ENCODE measurements at places on chromosomes 1 and 21.
A peak's percentile ranks its signal among the peaks of the same experiment; 100 is the strongest.

DNA sequence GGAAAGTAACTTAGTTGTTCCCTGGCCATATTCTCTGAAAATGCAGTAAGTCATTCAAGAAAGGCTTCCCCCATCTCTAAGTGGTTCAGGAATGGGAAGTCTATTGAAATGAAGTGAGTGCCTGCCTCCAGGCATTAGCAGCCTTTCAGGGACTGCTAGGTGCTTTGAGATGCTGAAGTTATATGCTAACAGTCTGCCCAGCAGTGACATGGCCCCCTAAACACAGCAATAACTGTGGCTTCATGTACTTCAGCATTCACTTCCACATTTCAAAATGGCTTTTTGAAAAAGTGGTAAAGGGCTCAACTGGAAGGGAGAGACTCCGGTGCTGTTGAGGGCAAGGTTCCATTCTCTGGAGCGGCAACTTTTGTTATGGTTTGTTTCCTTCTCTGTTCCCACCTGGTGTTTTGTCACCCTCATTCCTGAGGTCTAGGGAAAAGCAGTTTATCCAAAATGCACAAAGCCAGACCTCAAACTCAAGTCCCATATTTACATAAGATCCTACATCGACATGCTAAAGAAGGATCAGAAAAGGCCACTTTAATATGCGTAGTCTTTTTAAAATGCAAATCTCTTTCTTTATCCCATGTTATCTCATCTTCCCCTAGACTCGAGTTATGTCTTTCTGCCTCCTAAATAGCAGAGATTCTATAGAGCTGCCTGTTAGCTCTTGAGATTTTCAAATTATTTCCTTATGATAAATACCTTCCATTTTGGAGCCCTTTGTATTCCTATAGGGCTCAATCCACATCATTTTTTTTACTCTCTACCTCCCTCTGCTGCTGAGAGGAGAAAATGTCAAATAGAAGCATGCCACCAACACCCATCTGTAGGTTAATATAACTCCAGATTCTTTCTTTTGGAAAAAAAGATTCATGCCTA lies 34.2 kb upstream of the LRRC8C start:
- no peak for DNase-seq

GRCh38 chr1:157437296-157437695 lies 115.0 kb downstream of the FCRL5 start:
- DNase-seq, result no peak

GRCh38 chr1:10665930-10666850 lies 130.3 kb downstream of the CASZ1 start:
- no peak for DNase-seq

DNA sequence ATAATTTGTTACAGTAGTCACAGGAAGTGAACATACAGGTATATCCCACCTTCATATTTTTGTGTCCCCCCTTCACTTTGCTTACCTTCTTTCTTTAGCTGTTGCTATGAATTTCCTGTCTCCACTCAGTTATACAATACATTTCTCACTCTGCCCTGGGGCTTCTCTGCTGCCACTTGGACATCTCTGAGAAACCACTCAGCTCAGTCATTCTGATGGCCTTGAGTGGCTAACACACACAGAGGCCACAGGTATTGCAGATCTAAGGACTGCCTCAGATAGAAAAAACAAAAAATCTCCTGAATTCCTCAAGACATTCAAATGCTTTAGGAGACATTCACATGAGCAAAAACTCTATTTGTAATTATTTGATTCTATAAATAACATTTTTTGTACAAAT lies 87.7 kb downstream of the OLFM3 start:
- no peak for DNase-seq

GRCh38 chr1:53909946-53910345 lies 16.0 kb downstream of the DIO1 start:
- no peak for DNase-seq

- no peak for DNase-seq
Observed at GRCh38 chr21:41928621-41929220, 25.1 kb downstream of the C2CD2 start.

GRCh38 chr1:25222606-25223005 lies 9.7 kb downstream of the SYF2 start:
- DNase-seq, result no peak

- no peak for DNase-seq
Observed at GRCh38 chr1:17588048-17588871, 48.8 kb downstream of the ARHGEF10L start.

DNA sequence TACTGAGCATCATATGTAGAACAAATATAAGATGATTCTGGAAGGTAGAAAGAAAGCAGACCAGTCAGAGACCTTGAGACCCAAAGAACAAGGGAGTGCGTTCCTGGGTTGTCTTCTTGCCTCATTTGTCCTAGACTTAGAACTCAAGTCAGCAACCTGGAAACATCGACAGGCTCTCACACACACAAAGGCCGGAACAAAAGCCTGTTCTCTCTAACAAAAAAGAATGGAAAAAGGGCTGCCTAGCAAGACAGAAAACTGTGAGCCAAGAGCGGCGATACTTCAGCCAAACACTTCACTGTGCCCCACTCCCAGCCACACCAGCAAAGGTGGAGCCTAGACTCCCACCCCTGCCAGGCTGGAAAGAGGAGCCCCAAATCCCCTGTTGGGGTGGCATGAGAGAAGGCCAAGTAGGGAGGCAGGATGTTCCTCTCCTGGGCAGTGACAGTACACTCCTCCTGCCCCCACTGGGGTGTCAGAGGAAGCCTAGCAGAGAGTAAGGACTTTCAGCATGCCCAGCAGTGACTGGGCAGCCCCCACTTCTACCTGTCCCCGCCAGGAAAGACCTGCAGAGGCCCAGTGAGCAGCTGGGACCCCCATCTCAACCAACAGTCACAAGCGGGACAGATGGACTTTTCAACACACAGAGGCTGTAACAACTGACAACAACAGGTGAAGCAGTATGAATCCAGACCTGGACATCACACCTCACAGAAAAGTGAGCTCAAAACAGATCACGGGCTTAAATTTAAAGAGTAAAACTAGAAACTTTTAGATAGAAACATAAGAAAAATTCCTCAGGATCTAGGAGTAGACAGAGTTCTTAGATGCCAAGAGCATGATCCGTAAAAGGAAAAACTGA lies 33.0 kb downstream of the MRAP start:
- DNase-seq, result no peak

GRCh38 chr1:1760715-1761114 lies 17.6 kb downstream of the NADK start:
- no peak for DNase-seq

DNA sequence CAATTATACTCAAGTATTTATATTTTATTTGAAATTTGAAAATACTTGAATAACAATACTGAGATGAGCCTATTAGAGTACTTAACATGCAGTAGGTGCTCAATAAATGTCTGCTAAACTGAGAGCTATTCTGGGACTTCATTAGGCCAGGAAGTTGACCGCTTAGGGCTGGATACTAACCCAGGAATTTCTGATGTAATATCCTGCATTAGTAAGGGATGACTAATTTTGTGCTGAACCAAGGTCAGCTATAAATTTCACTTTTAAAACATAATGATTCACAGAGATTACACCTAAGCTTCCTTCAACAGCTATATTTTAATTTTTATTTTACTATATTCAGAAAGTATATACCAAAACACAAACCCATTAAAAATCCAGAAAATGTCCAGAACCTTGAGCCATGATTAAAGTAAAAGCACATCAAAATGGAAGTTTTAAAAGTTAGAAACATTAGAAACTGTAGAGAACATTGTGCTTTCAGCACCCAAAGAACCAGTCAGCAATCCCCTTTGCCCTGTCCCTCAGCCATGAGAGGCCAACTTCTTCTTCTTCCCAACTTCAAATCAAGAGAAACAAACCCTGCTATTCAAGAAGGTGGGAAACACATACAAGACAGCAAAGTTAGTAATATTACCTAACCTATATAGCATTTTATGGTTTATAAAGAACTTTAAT lies 35.4 kb downstream of the WNT2B start:
- DNase-seq, result no peak

DNA sequence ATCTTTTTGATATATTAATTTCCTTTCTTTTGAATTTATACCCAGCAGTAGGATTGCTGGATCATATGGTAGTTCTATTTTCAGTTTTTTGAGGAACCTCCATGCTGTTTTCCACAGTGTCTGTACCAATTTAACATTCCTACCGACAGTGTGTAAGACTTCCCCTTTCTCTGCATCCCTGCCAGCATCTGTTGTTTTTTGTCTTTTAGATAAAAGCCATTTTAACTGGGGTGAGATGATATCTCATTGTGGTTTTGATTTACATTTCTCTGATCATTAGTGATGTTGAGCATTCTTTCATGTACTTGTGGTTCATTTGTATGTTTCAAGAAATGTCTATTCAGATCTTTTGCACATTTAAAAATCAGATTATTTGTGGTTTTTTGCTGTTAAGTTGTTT lies 62.4 kb upstream of the STUM start:
- no peak for DNase-seq

DNA sequence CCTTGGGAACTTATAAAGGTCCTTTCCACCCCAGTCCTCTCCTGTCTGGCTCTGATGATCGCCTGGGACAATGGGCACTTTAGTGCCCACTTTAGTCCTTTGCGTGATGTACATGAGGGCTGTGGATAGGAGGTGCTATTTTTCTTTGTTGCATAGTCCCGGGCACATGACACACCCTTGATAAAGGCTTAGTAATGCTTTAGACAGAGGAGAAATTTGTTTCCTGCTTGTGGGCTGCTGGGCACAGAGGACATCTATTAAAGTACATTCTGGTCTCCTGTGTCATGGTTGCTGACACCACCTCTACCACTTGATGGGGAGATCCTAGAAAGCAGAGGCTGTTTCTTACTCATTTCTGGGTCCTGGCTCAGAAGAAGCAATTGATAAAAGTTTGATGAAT lies 5.4 kb upstream of the KNCN start:
- DNase-seq, result no peak

DNA sequence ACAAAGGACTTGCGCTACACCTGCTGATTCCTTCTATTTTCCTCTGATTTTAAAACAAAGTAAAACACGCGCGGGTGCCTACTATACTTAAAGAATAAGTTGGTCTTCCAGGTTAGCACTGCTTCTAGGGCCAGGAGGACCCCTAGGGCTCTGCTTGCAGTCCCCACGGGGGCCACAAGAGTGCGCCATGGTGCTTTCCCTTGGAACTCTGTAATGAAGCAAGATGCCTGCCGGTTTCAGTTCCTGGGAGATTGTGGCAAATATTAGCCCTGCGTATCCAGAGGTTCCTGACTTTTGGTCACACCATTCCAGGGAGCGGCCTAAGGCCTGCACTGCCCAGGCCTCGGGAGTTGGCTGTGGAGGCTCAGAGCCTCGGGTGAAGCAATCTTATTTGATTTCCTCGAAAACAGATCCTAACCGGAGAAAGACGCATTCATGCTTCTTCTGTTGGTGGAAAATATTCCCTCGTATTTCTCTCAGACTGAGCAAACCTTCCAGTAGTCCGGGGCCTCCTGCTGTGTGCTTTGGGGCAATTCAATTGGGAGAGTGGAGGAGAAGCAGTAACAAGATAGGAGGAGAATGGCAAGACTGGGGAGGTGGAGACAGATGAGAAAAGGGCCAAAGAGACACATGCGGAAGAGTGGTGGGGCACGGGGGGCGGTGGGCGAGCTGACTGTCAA lies 25.3 kb downstream of the ADAM30 start:
- DNase-seq, result peak; percentile 15

- no peak for DNase-seq
Observed at GRCh38 chr1:218931324-218931723, 242.4 kb upstream of the LYPLAL1 start.

DNA sequence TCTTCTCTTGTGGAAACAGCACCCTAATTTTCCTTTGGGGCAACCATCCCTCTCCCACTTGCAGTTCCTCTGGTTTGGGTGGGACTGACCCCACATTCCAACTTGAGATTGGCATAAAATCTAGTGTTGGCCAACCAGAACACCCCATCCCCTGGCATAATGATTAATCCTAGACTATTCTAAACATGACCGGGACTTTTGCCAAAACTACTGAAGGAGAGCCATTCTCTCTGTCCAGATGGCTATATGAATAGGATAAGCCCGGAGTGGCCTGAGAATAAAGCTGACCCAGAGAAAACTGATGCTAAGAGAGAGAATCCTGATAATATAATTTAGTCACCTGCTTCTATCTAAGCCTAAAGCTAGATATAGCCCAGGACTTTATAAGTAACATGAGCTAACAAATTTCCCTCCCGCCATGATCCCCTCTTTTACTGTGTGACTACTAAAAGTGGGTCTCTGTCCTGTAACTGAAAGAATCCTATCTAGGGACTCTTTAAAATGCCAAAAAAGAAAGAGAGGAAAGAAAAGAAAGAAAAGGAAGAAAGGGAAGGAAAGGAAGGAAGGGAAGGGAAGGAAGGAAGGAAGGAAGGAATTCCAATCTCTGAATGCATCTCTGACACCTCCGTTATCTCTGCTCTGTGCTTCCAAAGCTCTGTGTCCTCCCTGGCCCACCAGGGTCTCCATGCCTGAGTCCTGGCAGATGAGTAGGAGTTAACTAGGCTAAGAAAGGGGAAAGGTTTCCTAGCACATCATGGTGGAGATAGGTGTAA lies 28.0 kb upstream of the NRDC start:
- no peak for DNase-seq

GRCh38 chr1:225817611-225818061 lies 7.7 kb downstream of the EPHX1 start:
- no peak for DNase-seq

DNA sequence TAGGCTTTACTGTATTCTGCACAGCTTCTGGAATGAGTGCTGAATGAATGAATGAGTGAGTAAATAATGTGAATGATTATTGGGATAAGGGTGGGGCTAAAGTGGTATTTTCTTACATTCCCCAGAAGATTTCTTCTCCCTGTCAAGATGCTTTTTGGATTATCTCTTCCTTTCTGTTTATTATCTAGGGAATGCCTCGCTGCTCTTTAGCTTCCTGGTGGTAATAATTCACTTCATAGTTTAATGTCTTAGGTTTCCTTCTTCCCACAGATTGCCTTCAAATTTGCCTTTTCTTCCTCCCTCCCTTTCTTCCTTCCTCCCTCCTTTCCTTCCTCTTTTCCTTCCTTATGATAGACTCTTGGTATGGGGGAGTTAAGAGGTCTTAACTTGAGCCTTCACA lies 24.0 kb downstream of the DDR2 start:
- no peak for DNase-seq

GRCh38 chr1:243267914-243268653 lies 12.2 kb downstream of the SDCCAG8 start:
- DNase-seq, result no peak

DNA sequence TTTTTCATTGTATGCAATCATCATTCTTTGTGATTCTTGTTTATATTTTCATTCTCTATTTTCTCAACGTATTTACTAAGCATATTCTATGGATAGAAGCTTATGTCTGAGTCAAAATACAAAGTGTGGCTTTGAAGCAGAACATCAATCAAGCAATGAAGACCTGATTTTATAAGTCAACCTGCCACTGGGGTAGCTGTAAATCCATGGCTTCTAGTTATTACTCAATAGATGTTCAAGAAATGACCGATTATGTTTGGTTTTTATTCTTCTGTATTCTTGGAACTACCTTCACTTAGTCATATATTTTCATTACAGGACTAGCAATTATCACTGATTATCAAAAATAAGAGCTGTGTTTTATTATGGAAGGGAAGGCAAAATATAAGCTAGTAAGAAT lies 20.5 kb upstream of the PTGS2 start:
- no peak for DNase-seq

DNA sequence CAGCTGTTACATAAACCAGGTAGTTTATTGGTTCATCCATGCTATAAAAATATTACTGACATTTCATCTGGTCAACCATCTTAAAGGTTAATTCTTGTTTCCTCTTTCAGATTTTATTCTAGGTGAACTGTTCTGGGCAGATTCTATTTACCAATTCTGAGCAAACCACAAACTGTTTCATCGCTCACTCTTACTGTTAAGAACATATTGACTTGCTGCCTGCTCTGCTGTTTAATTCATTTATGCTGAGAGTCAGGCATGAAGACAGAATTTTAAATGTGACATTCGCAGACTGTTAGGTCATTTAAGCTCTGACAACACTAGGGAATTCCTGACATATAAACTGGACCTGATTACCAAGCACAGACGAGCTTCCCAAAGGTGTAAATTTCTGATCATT lies 98.3 kb downstream of the PIGK start:
- no peak for DNase-seq
